ENCODE measurements at places on chromosomes 5 and 9.

GRCh38 chr5:89230178-89230577 lies 347.2 kb upstream of the MEF2C start:
- no peak for DNase-seq

GRCh38 chr9:106758911-106759310 lies 104.1 kb upstream of the ZNF462 start:
- DNase-seq, result no peak

GRCh38 chr9:99057665-99058625 lies 47.0 kb upstream of the TGFBR1 start:
- no peak for DNase-seq

DNA sequence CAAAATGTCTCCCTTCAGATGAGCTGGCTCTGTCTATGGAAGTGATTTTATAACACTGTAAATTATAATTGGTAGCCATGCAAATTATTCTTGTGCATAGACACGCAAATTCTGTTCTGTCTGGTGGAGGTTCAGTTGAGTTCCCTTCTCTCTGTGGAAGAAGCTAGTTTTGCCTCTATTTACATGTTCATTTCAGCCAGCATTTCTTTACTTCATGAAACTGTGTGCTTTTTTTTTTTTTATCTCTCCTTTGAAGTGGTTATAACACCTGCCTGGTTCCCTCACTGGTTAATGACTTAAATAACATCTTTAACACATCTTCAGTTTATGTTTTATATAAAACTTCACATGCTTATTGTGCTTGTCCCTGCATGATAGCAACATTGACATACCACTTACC lies 149.4 kb upstream of the FBXL7 start:
- DNase-seq, result no peak

- no peak for DNase-seq
These were observed 51.2 kb upstream of the ROR2 start for GRCh38 chr9:92001244-92001643.

DNA sequence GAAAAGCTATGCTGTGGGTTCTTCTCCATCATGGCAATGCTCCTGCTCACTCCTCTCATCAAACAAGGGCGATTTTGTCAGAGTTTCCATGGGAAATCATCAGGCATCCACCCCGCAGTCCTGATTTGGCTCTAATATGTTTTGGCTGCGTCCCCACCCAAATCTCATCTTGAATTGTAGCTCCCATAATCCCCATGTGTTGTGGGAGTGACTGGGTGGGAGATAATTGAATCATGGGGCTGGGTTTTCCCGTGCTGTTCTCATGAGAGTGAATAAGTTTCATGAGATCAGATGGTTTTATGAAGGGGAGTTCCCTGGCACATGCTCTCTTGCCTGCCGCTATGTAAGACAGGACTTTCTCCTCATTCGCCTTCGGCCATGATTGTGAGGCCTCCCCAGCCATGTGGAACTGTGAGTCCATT lies 163.8 kb downstream of the GADD45G start:
- DNase-seq, result no peak

GRCh38 chr5:42855811-42856210 lies 44.1 kb upstream of the SELENOP start:
- DNase-seq, result no peak

DNA sequence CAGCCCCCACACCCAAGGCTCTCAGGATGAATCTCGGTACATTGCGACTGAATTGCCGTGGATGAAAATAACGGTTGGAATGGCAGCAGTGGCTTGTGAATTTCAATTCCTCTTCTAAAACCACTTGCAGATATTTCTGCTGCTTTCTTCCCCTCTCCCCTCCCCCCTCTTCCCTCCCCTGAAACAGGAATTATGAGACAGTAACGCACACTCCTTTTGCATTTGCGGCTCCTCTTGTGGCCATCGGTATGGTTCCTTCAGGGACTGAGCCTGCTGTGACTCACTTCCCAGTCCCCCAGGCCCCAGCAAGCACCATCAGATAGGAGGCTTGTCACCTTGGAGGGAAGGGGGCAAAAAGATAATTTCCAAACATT lies 9.7 kb downstream of the DCANP1 start:
- no peak for DNase-seq

DNA sequence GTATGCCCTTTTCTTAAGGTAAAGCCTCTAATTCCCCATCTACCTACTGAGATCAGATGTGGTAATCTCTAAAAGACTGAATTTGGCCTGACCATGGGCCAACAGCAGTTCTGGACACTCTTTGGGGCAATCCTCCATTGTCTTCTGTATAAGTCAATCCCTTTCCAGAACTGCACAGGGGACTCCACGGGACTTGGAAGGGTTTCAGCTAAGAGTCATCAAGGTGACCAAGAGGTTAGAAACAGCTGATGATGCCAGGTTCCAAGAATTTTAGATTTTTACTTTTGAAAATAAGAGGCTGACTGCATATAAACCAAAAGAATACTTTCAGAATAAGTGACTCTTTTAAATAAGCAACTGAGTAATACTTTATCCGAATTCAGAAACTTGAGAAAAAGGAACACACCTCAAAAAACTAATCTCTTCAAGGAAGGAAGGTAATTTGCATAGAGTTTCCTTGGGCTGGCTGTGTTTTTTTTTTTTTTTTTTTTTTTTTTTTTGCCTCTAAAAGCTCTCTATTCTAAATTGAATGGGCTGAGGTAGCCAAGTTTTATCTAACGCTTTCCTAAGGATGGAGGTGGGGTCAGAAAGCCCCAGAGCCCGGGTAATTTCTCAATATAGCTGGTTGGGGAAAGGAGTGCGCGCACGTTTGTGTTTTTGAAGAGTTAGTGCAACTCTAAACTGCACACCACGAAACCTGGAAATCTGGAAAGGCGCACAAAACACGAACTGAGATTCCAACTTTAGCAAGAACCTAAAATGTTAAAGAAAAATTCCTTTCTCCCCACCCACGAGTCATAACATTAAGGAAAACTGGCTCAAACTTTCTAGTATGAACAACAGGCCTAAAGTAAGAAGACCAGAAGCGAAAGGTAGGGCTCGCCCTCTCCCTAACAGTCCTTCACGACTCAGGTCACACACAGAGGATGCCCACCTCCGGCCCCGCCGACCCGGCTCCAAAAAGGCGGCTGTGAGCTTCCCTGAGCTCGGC lies 1.3 kb downstream of the VCP start:
- DNase-seq, result no peak

- DNase-seq, result no peak
These were observed 16.0 kb upstream of the ZCCHC7 start for GRCh38 chr9:37104183-37104889.

GRCh38 chr5:76021936-76022584 lies 61.1 kb upstream of the SV2C start:
- DNase-seq, result no peak

DNA sequence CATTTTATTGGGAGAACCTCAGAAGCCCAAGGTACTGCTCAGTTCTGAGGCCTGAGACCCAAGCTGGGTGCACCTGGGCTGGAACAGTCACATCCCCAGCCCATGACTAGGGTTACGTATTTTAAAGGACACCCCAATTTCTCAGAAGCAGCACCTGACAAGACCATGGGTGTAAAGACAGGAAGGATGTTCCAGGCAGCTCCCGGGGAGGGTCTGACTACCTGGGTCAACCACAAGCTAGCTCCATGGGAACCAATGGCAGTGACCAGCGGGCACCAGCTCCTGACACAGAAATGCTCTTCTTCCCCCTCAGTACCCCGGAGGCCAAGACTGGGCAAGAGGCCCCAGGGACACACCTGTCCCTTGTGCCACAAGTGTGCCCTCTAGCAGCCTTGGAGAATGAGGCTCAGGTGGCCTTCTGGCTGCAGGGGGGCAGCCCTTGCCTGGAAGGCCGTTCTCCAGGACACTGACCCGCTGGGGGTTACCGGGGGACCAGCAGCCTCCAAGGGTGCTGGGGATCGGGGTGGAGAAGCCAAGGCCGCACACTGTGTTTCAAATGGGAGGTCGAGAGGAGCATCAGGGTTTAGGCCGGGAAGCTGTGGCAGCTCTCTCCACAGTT lies 52.6 kb downstream of the IPPK start:
- no peak for DNase-seq

GRCh38 chr5:132962429-132963021 lies 909 bp downstream of the AFF4 start:
- peak; percentile 7 for DNase-seq

- no peak for DNase-seq
These were observed 63.2 kb downstream of the PRKACG start for GRCh38 chr9:68950689-68951088.

DNA sequence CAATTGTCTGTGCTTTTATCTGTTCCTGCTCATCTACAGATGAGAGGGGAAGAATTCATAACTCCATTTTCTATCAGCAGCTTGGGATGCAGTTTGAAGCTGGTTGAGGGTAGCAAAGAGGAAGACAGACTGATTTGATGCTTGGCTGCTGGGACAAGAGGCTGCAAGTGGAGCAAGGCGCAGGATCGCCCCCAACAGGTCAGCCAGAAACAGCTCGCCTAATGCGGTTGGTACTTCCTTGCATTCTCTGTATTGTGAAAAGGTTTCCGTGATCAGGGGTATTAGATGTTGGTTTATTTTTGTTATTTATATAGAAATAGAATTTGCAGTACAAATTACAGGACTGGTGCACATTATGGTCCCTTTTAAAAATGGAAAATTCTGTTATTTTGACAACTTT lies 40.6 kb downstream of the ZNF883 start:
- DNase-seq, result no peak

DNA sequence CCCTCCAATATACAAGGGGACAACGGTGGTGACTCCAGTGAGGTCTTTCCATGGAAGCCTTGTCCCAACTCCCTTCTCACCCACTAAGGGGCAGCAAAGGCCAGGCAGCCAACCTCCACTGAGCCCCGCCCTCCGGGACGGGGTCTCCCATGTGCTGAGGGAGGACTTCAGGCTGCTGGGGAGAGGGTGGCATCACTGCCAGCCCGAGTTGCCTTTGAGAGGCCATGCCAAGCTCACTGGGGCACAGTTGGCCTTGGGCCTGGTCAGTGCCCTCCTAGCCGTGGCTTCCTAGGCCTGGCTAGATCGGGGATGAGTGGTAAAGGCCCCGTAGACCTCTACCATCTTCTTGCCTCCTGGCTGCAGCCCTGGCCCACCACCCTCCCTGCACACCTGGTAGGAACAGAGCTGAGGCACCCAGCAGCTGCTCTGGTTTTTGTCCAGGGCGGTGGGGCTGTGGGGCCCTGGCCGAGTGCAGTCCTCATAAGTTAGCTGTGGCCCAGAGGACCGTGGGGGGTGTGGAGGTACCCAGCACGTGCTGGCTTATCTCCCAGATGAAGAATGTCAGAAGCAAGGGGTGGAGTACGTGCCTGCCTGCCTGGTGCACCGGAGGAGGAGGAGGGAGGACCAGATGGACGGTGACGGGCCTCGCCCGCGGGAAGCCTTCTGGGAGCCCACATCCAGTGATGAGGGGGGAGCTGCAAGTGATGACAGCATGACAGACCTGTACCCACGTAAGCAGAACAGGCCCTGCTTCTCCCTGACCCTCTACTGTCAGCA lies 3.2 kb downstream of the SURF2 start:
- no peak for DNase-seq

GRCh38 chr5:119439140-119439631 lies 13.1 kb upstream of the HSD17B4 start:
- DNase-seq, result no peak

DNA sequence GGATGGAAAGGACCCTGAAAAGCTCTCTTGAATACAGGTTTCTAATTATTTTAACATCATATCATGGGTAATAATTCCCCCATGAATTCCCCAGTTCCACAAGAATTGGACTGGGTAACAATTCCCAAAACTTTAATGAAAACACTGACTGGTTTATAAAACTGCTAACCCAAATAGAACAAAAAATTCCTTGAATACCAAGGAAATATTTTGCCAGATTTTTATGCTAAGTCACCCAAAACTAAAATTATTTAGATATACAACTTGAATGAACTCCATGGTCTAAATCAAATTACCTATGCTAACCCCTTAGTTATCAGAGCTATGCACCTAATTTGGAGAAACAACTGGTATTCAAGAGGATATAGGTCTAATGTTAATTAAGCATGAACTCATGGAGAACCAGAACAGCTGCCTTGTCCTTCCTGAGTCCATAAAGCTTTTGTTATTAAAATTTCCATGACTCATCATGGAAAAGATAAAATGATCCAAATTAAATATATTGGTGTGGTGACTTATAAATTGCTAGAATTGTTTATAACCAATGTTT lies 164.9 kb upstream of the TUT7 start:
- DNase-seq, result no peak

GRCh38 chr5:61621202-61621650 lies 289.2 kb downstream of the ZSWIM6 start:
- DNase-seq, result no peak

DNA sequence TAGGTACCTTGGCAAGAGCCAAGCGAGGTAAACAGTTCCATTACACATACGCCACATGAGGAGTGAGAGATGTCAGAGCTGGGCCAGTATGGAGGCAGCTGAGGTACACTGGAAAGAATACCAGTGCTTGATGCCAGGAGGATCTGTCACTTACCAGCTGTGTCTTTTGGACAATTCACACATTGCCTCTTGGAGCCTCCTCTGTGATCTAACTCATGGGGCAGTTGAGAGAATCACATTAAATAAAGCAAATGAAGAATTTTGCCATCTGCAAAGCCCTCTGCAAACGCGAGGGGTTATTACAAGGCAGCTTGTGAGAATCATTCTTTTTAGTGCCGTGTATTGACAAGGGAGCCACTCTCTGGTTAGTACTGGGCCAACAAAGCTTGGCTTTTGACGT lies 429.7 kb upstream of the KLF4 start:
- DNase-seq, result no peak

- DNase-seq, result no peak
These were observed 903.8 kb downstream of the EFNA5 start for GRCh38 chr5:106766916-106767315.

Measured in COLO829 (cell line).